Placental epithelial cell (primary cell): ENCODE measurements at places on chromosomes 13 and 19. TPM values are rescaled to one million over a fixed set of nuclear protein-coding genes. Genes with fewer than 3 reads are reported as not detected.

CD177 gene
- 0.33 and 0.39 TPM in 2 replicates for total RNA-seq

FFAR2 gene
- not detected in 2 replicates for total RNA-seq

SLC5A5 gene
- under 0.01 TPM in 1 of 2 replicates, not detected in the other for total RNA-seq

CCL25 gene
- total RNA-seq = not detected in 2 replicates

NOTCH3 gene
- total RNA-seq = 0.43 and 1.6 TPM in 2 replicates

RASGRP4 gene
- total RNA-seq = not detected in 2 replicates

NXNL1 gene
- total RNA-seq = not detected in 2 replicates

PSG11 gene
- 0.22 TPM in 1 of 2 replicates, not detected in the other for total RNA-seq

CRB3 gene
- total RNA-seq = 0.39 and 0.65 TPM in 2 replicates

CYP2F1 gene
- total RNA-seq = not detected in 2 replicates

IGSF23 gene
- not detected in 2 replicates for total RNA-seq

ATCAY gene
- not detected in 2 replicates for total RNA-seq

ZSCAN1 gene
- total RNA-seq = not detected in 2 replicates

ZNF844 gene
- 5.9 and 10.2 TPM in 2 replicates for total RNA-seq

ZNF681 gene
- total RNA-seq = 3.1 and 3.4 TPM in 2 replicates

FUT3 gene
- not detected in 2 replicates for total RNA-seq

CPAMD8 gene
- total RNA-seq = 2.3 and 6.3 TPM in 2 replicates

FCAR gene
- total RNA-seq = not detected in 2 replicates

SACS gene
- total RNA-seq = 36.1 and 87.3 TPM in 2 replicates

ZNF607 gene
- total RNA-seq = 9.4 and 9.7 TPM in 2 replicates

KLK3 gene
- total RNA-seq = not detected in 2 replicates

SPC24 gene
- total RNA-seq = 8.2 and 31.9 TPM in 2 replicates

EVI5L gene
- 17.7 and 24.3 TPM in 2 replicates for total RNA-seq

SCGB2B2 gene
- total RNA-seq = 0.22 and 0.79 TPM in 2 replicates

ZNF730 gene
- 2.9 and 5.1 TPM in 2 replicates for total RNA-seq

S1PR4 gene
- total RNA-seq = 0.11 and 0.39 TPM in 2 replicates

ZNF136 gene
- 8.2 and 11.0 TPM in 2 replicates for total RNA-seq

KLK4 gene
- total RNA-seq = not detected in 2 replicates

SHC2 gene
- not detected in 2 replicates for total RNA-seq

CEACAM8 gene
- total RNA-seq = 1.2 TPM in 1 of 2 replicates, not detected in the other

CERS1 gene
- total RNA-seq = not detected in 2 replicates

HMG20B gene
- total RNA-seq = 111 TPM in 2 replicates

PTGIR gene
- total RNA-seq = 0.22 TPM in 1 of 2 replicates, not detected in the other

ZSCAN4 gene
- 0.22 and 0.39 TPM in 2 replicates for total RNA-seq

PPP6R1 gene
- 32.2 and 54.1 TPM in 2 replicates for total RNA-seq

RNF17 gene
- not detected in 2 replicates for total RNA-seq

NEK5 gene
- total RNA-seq = 0.39 TPM in 1 of 2 replicates, not detected in the other

CATSPERD gene
- total RNA-seq = under 0.01 TPM in 1 of 2 replicates, not detected in the other

C19orf33 gene
- total RNA-seq = 137 and 144 TPM in 2 replicates

RGL3 gene
- 2.4 TPM in 1 of 2 replicates, not detected in the other for total RNA-seq

RAB3D gene
- 29.8 and 39.9 TPM in 2 replicates for total RNA-seq

OCEL1 gene
- 5.4 and 7.1 TPM in 2 replicates for total RNA-seq

OR7E24 gene
- not detected in 2 replicates for total RNA-seq

SLC15A1 gene
- not detected in 2 replicates for total RNA-seq

OR7C1 gene
- total RNA-seq = 0.98 and 3.5 TPM in 2 replicates

ZNF583 gene
- total RNA-seq = 5.5 and 12.6 TPM in 2 replicates

PSG3 gene
- 0.11 TPM in 1 of 2 replicates, not detected in the other for total RNA-seq
